NCI-H526 (cell line): ENCODE measurements at places on chromosomes 5 and 9.

DNA sequence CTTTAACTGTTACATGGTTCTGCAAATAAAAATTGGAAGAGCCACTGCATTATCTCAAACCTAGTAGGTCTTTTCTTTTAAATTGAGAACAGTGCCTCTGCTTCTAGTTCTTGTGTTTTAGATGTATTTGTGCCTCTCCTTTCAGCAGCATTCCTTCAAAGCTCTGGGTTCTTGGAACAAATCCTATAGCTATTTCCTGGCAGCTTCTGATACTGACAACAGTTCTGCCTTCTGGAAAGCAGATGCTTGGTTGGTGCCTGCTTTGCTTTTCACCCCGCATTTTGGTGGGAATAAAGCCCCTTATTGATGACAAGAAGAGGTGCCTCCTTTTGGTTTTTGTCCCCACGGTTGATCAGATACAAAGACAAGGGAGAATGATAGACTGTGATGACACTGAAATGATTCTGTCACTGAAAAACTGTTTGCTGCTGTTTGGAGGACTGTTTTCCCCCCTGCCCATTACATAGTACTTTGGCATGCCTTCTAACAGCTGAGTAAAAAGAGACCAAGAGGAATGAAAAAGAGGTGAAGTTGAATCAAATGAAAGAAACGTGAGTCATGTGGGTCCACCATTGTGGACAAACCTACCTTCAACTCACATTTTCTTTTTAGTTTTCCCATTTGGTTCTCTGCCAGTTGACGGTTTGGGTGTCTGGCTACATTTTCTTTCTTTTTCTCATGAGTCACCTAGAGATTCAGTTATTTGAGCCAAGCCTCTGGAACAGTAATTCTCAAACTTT is 5.6 kb downstream of the PTCD2 start:
- no peak for DNase-seq

DNA sequence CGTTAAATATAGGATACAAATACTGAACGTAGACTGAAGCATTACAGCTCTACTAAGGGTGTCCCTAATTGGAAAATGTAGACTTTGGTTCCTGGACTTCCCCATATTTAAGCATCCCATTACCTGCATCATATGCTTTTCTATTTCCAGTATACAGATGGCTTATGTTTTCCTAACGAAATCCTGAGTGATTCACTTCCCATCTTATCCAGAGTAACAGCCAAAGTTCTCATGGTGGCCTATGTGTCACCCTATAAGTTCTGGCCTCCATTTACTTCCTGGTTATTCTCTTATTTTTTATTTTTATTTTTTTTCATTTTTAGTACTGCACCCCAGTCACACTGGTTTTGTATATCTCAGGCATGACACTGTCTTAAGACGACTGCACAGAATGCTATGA is 552.3 kb downstream of the PRDM9 start:
- no peak for DNase-seq

GRCh38 chr5:1789834-1790471 is 9.7 kb downstream of the MRPL36 start:
- no peak for DNase-seq

- no peak for DNase-seq
Measured at GRCh38 chr5:177097016-177097985, 10.6 kb downstream of the FGFR4 start.

DNA sequence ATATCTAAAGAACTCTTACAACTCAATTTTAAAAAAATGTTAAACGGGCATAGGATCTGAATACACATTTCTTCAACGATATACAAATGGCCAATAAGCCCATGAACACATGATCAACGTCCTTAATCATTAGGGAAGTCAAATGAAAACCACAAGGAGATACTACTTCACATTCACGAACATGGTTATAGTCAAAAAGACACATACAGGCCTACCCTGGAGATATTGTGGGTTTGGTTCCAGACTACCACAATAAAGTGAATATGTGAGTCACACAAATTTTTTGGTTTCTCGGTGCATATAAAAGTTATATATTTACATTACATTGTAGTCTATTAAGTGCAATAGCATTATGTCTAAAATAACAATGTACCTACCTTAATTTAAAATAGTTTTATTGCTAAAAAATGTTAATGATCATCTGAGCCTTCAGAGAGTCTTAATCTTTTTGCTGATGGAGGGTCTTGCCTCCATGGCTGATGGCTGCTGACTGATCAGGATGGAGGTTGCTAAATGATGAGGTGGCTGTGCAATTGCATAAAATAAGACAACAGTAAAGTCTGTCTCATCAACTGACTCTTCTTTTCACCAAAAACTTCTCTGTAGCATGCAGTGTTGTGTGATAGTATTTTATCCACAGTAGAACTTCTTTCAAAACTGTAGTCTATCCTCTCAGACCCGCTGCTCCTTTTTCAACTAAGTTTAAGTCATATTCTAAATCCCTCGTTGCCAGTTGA is 15.1 kb downstream of the AK3 start:
- DNase-seq = no peak
